Calu3 (cell line): ENCODE measurements at places on chromosomes 6 and 20. TPM values are rescaled to one million over a fixed set of nuclear protein-coding genes. Genes with fewer than 3 reads are reported as not detected.

TRIM10 gene
- total RNA-seq: 1.8 and 2.7 TPM in 2 replicates

C20orf144 gene
- total RNA-seq: 0.45 and 0.76 TPM in 2 replicates

CTSZ gene
- total RNA-seq: 158 and 183 TPM in 2 replicates

SRMS gene
- not detected in 2 replicates for total RNA-seq

PSMB9 gene
- 120 and 201 TPM in 2 replicates for total RNA-seq

HLA-DRB5 gene
- total RNA-seq: 13.7 and 16.1 TPM in 2 replicates
